ENCODE measurements at places on chromosomes 6 and 20.

GRCh38 chr6:83153883-83154521, 39.1 kb downstream of the PGM3 start:
- DNase-seq, result no peak

- DNase-seq, result no peak
These were observed 8.0 kb downstream of the TGM2 start for GRCh38 chr20:38156888-38157634.

GRCh38 chr6:131816869-131817268, 9.0 kb downstream of the ENPP1 start:
- no peak for DNase-seq

DNA sequence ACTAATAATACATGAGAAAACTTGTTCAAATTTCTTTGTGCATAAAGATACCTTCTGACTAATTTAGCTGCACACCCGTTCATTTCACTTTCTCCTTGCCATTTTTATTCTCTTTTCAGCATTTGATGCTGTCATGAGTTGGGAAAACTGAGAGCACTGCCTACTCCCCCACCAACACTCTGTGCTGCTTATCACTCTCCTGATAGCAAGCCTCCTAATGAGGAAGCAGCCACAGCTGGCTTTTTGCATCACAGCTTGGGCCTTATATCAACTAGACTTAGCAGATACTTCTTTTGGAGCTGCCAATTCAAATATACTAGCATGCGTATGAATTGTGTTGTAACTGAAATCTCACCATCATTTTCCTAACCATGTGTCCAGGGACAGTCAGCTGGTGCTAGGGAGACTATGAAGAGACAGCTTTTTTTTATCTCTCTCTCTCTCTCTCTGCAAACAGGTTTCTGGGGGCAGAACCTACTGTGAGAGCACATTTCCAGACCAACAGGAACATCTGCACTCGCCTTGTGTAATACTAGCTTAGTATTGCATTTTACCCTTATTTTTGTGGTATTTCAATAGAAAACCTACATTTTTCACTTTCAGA, 699.0 kb downstream of the KHDRBS2 start:
- no peak for DNase-seq

GRCh38 chr20:53660078-53660909, 66.7 kb upstream of the ZNF217 start:
- peak; percentile 36 for DNase-seq

DNA sequence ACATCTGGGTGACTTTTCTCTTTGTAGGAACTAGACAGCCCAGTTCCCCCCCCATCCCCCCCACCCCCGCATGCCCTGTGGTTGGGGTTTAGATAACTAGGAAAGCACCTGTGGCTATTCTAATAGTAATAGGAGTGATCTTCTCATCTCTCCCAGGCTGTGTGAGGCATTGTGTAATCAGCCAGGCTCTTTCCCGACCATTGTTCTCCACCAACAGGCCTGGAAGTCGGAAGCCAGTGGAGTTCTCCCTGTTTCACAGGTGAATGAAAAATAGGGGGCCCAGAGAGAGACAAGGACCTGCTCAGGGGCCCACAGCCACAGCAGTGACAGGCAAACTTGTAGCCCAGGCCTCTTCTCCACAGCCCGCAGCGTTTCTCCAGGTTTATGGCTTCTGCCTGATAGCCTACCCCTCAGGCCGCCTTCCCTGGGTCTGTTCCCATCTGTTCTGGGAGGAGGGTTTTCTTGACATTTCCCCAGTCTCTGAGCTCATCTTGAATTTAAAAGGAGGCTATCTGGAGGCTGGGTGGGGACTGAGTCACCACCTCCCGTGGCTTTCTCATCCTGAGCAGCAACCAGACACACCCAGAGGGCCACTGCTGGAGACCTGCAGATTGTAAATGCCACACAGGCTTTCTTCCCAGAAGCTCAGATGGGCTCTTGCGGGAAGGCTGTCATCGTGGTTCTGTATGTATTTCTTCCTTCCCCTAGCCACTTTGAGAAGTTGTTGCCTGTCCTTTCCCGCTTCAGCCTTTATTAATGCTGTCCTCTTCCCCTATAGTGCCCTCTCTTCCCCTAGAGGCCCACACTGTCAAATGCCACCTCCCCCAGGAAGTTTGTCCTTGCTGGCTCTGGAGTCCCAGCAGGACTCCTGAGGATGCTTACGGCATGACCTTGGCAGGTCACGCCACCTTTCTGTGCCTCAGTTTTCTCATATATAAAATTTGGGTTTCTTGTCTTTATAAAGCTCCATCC, 75.9 kb upstream of the MYL9 start:
- no peak for DNase-seq

DNA sequence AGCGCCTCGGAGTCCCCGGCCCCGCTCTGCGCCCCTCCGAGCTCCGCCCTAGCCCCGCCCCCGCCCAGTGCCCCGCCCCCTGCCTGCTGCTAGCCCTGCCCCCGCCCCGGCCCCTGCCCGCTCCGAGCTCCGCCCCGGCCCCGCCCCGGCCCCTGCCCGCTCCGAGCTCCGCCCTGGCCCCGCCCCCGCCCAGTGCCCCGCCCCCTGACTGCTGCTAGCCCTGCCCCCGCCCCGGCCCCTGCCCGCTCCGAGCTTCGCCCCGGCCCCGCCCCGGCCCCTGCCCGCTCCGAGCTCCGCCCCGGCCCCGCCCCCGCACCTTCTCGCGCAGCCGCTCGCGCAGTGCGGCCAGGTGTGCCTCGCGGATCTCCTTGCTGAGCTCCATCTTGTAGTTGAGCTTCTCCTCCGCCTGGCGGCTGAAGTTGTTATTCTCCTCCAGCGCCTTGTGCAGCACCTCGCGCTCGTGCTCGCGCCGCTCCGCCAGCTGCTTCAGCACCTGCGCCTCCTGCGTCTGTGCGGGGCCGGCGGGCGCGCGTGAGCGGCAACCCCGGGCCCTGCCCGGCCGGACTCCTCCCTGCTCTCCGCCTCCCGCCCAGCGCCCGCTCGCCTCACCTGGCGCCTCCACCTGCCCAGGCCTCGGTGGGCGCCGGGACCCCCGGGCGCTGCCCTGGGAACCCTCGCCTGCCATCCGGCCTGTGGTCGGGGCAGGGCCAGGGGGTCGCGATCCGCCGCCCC, 11.3 kb downstream of the STMN3 start:
- peak; percentile 97 for DNase-seq

GRCh38 chr20:23195636-23196035, 109.5 kb upstream of the CD93 start:
- DNase-seq, result no peak

GRCh38 chr6:101086473-101086872, 205.3 kb upstream of the ASCC3 start:
- no peak for DNase-seq

DNA sequence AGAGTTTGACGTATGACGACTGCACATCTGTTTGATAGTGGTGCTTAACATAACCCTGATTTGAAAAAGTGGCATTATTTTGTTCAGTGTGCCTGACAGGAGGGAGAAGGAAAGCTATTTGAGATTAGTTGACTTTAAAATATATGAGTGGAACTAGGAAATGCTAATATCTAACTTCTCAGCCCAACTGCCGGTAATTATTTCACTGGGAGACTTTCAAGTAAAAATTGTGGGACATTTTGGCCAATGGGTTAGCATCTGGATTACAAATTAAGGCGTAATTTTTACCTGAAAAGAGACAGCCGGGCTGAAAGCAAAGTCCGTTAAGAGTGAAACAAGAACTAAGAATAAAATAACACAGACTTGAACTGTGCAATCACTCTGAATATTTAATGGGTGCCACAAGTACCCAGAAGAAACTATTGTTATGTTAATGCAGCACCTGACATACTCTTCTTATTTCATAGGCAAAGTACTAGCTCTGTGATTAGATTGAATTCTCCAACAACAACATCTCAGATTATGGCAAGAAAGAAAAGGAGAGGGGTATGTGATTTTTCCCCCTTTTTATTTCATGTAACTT, 2.0 kb downstream of the HEY2 start:
- no peak for DNase-seq

GRCh38 chr20:16020971-16021370, 552.3 kb downstream of the KIF16B start:
- DNase-seq, result no peak

GRCh38 chr6:80527552-80528052, 421.1 kb downstream of the BCKDHB start:
- no peak for DNase-seq

DNA sequence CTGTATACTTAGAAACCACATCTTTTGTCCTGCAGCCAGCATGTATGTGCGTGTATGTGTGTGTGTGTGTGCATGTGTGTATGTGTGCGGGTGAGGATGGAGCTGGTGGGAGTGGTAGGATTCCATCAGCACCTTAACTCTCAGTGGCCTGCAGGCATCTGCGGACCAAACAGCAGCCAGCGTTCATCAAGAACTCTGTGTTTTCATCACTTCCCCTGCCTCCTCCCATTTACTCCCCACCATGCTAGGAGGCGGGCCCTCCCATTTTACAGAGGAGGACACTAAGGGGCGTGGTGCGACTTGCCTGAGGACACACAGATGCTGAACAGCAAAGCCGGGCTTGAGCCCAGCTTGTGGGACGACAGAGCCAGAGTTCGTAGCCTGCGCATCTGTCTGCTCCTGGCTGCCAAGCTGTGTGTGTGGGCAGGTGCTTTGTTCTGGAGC, 8.9 kb downstream of the VSTM2L start:
- no peak for DNase-seq

GRCh38 chr6:78492351-78493017, 374.9 kb upstream of the IRAK1BP1 start:
- DNase-seq, result no peak

GRCh38 chr6:73200735-73201134, 24.6 kb downstream of the KHDC1L start:
- DNase-seq, result no peak

- DNase-seq, result peak; percentile 20
These were observed 1.3 kb downstream of the RNF24 start for GRCh38 chr20:4014031-4014474.

DNA sequence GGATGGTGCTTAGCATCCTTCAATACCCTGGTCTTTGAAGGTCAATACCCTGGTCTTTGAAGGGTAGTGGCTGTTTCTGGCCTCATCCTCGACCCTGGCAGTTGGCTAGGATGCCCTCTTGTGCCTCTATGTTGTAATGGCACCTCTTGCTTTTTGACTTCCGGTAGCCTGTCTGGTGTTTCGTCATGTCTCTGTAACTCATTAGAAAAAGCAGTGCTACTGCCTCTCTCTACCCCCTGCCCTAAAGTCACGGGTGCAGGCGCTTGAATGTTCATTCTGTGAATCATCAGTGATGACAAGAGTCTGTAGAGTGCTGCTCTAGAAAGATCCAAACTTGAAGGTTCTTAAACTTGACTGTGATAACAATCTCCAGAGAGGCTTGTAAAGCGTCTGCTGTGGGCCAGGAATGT, 28.3 kb downstream of the RSPO4 start:
- DNase-seq, result peak; percentile 26

- no peak for DNase-seq
These were observed 454.6 kb upstream of the KHDRBS2 start for GRCh38 chr6:62740596-62740995.

- no peak for DNase-seq
These were observed 16.9 kb upstream of the ZSCAN9 start for GRCh38 chr6:28208111-28208659.

DNA sequence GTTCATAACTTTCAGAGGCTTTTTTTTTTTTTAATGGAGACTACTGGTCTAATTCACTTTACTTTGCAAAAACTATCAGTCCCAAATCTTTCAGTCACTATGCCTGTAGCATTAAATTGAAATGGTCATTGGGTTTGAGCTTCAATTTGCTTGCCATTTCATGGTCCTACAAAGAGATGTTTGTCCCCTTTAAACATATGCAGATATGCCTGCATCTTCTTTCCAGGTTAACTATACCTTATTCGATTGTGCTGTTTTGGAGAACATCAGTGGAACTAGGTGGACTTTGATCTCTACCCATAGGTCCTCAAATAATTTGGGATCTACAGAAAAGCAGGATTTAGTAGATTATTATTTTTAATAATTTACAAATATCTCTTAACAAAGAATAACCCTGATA, 4.6 kb downstream of the POU3F2 start:
- DNase-seq, result no peak

- DNase-seq, result no peak
These were observed 1.6 kb upstream of the KCNK15 start for GRCh38 chr20:44743916-44744655.

DNA sequence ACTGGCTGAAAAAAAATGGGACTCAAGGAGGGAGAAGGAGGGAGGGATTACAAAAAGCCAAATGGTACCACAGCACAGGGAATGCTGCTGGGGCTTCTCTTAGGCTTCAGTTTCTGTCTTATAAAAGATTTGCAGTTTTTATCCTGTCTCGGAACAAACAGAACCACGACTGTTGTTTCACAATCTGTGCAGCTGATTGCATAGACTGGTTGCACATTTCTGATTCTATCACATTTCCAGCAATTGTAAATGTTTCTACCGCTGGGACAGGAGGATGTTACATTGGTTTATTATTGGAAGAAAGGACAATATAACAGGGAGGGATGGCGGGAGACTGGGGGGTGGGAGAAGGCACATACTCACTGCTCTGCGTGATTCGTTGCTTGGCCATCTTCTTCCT, 73.5 kb upstream of the ARID1B start:
- DNase-seq, result no peak

Data from CD4-positive, alpha-beta T cell treated with Interferon gamma for 1 hour (primary cell).